ENCODE measurements at places on chromosomes 6 and 20.

- DNase-seq: no peak
Measured at GRCh38 chr6:16783952-16784565, 22.8 kb upstream of the ATXN1 start.

- peak; percentile 57 for DNase-seq
Measured at GRCh38 chr20:63950701-63951397, 5.4 kb downstream of the UCKL1 start.

GRCh38 chr6:158769234-158769770 is 49.9 kb downstream of the EZR start:
- no peak for DNase-seq

GRCh38 chr6:154138793-154139192 is 99.8 kb downstream of the OPRM1 start:
- DNase-seq: no peak

GRCh38 chr20:51910321-51911050 is 108.2 kb upstream of the SALL4 start:
- DNase-seq: no peak

Measured in testis (tissue), 5 donors.